AG08395 (cell line): ENCODE measurements at places on chromosomes 16 and 17.
A peak's percentile ranks its signal among the peaks of the same experiment; 100 is the strongest.

DNA sequence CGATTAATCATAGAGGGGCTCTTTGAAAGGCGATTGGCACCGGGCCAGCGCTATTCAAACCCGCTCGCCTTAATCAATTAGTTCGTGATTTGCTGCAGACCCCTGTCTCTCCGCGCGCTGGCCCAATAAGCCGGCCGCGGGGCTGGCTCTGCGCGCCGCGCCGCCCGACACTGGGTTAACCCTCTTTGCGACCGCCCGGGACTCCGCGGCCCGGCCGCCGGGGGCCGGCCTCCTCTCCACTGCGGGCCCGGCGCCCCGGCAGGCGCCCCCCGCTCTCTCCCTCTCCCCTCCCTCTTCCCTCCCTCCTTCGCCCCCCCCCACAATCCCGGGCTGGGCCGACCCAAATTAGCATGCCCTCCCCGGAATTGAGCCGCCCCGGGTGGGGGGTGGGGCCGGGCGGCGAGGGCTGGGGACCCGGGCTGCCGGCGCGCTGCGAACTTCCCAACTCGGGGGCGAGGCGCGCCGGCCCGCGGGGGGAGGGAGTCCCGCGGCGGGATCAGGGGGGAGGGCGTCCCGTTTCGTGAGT lies 428 bp upstream of the SALL1 start:
- DNase-seq, result peak; percentile 81

- DNase-seq, result no peak
Measured at GRCh38 chr17:37494401-37494831, 4.7 kb downstream of the DUSP14 start.

DNA sequence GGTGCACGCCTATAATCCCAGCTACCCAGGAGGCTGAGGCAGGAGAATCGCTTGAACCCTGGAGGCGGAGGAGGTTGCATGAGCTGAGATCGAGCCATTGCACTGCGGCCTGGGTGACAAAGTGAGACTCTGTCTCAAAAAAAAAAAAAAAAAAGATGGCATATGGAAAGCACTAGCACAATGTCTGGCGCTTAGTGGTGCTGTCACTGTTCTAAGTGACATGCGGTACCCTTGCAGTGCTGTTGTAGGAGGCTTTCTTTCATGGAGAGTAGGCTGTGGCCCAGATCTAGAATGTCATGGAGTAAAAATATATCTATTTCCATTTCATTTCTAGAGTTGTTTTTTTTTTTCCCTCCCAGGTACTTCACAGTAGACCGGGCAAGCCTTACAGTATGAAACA lies 14.6 kb upstream of the METTL9 start:
- no peak for DNase-seq

DNA sequence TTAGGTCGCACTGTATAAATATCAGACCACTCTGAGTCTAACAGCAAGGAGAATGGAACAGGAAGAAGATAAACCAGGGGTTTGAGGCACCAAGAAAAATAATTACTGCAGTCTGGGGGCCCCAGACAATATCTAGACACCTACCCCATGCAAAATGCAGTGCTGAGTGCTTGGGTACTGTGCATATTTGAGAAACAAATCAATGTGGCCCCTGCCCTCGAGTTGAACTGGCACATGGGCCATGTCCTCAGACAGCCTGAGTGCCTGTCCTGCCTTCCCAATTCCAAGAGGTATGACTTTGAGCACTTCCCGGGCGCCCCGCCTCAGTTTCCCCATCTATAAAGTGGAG lies 6.2 kb upstream of the CIITA start:
- DNase-seq, result no peak

DNA sequence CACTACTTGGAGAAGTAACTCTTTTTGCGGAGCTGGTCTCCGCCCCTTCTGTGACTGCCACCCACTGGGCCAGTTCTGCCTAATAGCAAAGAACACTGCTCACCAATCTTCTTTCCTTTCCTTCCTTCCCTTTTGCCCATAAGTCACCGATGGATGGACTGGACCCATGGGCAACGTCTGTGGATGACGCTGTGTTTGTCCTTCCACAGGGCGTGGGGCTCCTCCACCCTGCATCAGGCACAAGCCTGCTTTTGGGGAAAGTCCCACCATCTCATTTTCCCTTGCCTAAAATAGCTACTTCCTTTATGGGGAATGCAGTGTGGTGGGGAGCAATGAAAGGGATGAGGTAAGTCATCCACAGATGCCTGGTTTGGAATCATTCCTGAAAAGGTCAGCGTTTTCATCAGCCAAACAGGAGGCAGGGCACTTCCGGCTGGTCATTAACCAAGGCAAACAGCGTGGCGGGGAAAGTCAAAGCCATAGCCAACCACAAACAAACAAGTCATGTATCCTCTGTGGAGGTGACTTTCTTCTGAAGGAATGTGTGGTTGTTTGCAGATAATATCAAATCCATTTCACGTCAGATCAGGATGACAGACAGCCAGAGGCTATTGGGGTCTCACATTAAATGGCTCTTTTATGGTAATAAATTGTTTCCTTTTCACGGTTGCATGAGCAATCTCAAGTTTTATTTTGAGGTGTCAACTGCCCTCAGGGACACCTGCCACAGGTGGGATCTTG lies 30.7 kb upstream of the MED9 start:
- peak; percentile 89 for DNase-seq

GRCh38 chr16:72937916-72938794 lies 109.8 kb downstream of the ZFHX3 start:
- no peak for DNase-seq

- DNase-seq, result no peak
Measured at GRCh38 chr17:49565948-49566491, 9.7 kb upstream of the NXPH3 start.

DNA sequence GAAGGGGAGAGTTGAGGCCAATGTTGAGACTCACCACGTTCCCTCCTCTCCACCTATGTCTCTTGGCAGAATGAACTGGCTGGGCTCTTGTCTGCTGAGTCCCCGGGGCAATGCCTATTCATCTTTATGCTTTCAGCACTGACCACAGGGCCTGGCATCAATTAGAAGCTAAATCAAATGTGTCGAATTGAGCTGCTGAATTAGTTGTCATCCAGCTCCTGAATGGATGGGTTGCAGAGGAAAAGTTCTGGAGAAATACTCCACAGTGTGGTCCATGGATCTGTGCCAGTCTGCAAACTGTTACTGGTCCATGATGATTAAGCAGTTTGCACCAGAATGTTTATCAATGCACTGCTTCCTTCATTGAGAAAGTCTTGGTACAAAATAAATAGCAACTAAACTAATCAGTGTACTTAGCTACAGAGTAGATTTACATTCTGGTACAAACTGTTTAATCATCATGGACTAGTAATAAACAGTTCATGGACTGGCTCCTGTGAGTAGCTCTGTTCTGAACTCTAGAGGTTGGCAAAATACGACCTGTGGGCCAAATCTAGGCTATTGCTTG lies 4.6 kb downstream of the CNGB1 start:
- no peak for DNase-seq

DNA sequence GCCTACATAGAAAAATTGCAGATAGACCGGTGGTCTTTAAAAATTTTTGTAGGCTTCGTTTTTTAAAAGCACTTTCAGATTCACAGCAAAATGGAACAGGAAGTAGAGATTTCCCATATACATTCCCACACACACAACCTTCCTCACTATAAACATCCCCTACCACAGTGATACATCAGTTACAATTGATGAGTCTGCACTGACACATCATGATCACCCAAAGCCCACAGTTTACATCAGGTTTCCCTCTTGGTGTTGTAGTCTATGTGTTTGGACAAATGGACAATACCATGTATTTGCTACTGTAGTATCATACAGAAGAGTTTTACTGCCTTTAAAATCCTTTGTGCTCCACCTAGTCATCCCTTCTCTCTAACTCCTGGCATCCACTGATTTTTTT lies 113.9 kb upstream of the ADAMTS18 start:
- DNase-seq, result no peak

GRCh38 chr17:21378553-21378952 lies 2.4 kb downstream of the KCNJ12 start:
- no peak for DNase-seq

DNA sequence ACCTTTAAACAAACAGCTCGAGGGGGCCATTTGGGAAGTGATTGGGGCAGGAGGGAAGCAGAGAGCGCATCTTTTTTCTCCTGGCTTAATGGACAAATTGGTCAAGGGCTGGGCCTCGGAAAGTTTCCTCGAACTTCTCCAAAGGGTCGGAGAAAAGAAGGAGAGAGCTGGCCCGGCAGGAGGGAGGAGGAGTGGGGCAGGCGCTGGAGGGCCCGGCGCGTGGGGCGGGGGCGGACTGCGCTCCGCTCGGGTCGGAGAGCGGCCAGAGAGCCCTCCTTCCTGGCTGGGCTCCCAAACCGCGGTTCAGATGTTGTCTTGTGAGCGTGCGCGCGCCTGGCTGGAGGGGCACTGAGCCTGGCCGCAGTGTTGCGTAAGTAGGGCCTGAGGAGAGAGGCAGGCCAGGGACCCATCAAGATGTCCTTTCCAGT lies 1.2 kb downstream of the MMP2 start:
- peak; percentile 89 for DNase-seq

- no peak for DNase-seq
Measured at GRCh38 chr17:80221351-80222105, 1.3 kb downstream of the SLC26A11 start.

- DNase-seq, result no peak
Measured at GRCh38 chr16:87924041-87924810, 12.1 kb downstream of the CA5A start.

DNA sequence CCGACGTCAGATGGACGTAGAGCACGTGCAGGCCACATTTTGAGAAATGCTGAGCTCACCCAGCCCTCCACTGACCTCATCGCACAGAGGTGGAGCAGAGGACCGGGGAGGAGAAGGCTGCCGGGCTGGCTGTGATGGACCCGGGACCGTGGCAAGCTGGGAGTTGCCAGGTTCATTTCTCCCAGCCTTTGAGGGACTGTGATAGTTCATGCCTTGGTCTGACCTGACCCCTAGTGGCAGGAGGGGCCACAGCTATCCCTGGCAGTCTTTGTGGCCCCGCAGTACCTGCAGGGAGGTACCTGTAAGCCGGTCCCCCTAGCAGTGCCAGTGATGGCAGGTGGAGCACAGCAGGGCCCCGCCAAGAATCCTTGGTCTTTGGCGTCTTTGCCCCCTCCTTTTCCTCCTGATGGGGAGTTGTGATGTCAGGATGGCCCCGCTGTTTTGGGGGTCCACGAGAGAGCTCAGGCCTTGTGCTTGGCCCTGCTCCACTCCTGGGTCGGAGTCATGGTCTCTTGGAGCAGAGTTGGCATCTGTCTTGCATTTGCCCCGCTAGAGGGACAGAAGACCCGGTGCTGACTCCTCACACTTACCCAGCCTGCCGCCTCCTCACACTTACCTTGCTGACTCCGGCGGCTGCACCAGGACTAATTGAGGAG lies 50.4 kb downstream of the OR1D5 start:
- DNase-seq, result peak; percentile 85

DNA sequence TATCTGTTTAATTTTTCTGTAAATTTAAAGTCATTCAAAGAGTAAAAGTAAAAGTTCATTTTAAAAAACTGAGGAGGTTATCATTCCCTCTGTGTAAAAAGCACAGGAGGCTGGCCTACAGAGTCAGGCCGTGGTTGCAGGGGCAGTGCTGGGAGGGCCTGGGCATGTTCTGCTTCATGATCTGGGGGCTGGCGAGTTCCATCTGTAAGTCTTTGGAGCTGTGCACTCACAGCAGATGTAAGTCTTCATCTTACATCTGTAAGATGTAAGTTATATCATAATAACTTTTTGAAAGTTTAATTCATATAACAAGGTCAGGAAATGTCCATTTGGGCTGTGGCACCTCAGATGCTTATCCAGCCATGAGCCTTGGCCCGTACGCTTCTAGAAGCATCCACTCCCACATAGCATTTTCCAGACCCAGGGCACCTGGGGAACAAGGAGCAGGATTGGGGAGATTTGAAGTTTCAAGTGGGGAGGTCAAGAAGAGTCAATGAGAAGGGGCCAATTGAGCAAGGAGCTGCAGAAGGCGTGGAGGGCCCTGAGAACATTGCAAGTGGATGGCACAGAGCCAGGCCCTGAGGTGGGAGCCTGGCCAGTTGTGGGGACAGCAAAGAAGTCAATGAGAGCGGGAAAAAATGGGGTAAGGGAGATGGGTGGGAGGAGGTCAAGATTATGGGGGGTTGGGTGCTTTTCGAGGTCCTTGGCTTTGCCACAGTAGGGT lies 54.1 kb downstream of the TNFRSF13B start:
- no peak for DNase-seq

DNA sequence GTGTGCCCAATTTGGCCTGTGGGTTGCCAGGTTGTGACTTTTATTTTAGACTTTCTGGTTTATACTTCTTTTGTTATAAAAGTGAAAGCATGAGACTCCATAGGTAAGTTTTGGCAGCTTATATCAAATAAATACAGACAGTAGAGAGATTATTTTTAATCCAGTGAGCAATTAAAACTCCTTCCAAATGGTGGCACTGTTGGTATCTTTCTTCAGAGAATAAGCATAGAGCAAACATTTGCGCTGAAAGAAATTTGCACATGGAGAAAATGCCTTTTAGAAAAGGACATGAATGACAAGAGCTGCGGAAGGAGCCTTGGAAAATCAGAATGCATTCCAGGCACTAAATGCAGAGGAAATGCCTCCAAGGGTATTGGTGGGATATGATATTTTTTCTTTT lies 46.1 kb upstream of the DNAJA2 start:
- no peak for DNase-seq
